ENCODE measurements at places on chromosomes 16 and 17.

GRCh38 chr17:7745748-7746470 is 28.4 kb downstream of the DNAH2 start:
- no peak for DNase-seq

DNA sequence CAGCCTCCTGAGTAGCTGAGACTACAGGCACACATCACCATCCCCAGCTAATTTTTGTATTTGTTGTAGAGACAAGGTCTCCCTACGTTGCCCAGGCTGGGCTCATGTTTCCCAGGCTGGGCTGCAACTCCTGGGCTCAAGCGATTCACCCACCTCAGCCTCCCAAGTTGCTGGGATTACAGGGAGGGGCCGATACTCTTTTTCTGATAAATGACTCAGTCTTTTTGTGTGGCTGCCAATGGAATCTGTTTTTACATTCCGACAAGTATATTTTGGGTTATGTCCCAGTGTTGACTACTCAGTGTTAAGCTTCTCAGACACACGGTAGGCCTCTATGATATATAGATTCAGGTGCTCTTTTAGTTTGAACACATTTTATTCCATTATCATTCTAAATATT is 58.1 kb downstream of the SLFN11 start:
- no peak for DNase-seq

GRCh38 chr17:61064087-61064951 is 335.3 kb upstream of the TBX2 start:
- DNase-seq, result no peak

DNA sequence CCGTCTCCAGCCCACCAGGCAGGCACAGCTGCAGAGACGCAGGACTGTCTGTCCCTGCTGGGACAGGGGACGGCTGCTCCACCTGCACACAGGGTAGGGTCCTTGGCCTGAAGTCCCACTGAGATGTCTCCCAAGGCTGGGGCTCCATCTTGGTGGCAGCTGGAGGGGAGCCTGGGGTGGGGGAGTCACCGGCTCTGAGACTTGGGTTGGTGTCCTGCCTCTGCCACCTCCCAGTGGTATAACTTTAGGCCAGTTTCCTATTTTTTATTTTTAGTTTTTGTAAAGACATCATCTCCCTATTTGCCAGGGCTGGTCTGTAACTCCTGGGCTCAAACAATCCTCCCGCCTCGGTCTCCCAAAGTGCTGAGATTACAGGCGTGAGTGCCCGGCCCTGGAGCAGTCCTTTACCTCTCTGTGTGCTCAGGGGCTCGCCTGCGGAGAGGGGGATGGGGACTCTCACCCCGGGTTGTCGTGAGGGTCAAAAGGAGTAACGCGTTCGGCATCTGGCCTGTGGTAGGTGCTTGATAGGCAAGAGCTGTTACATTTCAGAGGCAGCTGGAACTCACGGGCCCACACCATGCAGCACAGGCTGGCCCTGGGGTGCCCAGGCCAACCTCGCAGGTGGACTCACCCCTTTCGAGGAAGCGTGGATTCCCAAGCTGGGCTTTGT is 46.6 kb upstream of the DOC2B start:
- DNase-seq, result no peak

GRCh38 chr17:57880086-57880456 is 30.2 kb upstream of the MRPS23 start:
- no peak for DNase-seq

GRCh38 chr17:42744283-42744805 is 496 bp downstream of the EZH1 start:
- DNase-seq, result peak; percentile 89

GRCh38 chr16:81553814-81554675 is 109.4 kb downstream of the CMIP start:
- no peak for DNase-seq

DNA sequence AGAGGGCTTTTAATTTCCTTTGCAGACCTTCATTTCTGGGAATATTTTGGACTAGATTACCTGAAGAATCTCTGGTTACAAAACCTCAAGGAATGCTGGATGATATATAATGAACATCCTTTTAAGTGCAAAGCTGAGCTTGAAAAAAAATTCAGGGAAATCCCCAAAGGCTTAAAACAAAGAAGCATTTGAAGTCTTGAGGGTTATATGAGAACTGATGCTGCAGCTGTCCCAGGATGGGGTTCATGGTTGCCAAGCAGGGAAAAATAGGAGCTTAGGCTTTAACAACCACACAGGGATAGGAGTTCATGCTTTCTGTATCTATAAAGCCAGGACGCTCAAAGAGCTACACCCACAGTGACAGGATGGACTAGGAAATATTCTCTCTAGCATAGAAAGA is 150.4 kb upstream of the IRX5 start:
- DNase-seq, result no peak

DNA sequence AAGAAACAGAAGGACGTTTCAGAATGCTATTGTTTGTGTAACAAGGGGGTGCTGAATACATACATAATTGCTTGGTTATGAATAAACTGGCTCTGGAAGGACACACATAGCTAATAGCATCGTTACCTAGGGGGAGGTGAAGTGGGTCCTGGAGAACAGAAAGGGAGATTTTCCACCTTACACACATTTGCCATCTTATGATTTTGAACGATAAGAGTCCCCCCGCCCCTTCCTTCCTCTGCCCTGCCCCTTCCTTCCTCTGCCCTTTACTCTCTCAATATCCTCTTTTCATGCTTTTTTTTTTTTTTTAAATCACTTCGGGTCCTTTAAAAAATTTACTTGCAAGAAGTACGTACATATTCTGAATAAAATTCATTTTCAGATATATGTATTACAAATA is 902 bp upstream of the DHRS7B start:
- peak; percentile 11 for DNase-seq

- no peak for DNase-seq
Observed at GRCh38 chr16:67708368-67708771, 10.7 kb downstream of the GFOD2 start.

DNA sequence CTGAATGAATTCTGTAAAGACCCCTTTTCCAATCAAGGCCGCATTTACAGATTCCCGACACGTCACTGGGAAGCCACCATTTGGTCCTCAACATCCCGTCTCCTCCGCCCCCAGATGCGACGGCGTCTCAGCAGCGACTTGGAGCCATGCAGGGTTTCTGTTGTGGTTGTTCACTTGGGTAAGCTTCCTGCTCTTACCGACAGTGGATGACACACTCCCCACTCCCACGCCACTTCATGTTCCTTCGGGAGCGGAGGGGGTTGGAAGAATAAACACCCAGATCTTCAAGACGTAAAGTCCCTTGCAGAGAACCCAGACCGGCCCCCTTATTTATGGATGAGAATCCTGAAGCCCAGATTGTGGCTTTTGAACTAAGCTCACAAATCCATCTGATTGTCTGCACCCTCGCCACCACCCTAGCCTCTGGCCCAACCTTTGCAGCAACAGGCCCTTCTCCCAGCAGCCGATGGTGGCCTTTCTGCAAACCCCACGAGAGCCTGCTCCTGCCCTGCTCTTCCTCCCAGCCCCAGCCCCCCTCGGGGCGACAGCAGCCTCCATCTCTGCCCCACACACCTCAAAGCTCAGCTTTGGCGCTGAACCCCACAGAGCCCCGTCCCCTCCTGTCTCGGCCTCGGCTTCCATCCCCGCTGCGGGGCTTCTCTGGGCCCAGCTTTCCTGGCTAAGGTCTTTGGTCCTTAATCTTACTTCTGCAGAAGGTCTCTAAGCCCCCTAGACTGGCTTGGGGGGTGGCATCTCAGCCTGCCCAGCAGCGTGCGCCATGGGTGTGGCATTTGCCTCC is 19.0 kb upstream of the OSGIN1 start:
- DNase-seq, result no peak

DNA sequence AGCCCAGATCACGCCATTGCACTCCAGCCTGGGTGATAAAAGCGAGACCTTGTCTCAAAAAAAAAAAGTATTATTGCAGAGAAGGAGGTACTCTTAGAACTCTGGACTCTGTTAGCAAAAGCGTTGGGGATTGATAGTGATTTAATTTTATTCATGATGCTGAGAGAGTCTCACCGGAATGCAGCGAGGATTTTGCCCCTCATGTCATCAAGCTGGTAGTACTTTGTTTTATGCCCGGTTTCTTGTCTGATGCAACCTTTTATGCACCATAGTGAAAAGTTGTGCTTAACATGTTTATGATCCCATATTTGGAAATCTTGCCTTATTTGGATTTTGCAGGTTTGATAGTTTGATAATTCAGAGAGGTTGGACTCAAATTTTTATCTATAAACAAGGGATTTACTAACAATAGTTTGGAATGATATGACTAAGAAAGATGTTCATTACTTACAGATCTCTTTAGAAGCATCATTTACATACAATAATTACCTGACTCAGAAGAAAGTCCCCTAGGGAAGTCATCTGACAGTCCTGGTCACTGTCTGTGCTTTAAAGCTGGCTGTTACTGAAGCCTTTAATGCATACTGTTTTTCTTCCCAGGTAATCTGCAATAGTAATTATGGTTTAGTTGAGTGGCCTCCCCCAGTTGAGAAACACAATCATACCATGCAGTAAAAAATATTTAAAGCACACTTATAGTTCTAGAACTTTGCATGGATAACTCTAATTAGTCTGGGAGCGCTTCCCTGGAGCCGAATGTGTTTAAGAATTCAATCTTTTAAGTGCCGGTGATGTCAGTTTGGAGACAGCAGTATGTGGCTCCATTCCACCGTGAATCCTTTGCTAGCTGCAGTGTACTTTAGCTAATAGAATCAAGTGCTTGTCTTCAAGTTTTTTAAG is 120.9 kb downstream of the PRKCA start:
- no peak for DNase-seq

DNA sequence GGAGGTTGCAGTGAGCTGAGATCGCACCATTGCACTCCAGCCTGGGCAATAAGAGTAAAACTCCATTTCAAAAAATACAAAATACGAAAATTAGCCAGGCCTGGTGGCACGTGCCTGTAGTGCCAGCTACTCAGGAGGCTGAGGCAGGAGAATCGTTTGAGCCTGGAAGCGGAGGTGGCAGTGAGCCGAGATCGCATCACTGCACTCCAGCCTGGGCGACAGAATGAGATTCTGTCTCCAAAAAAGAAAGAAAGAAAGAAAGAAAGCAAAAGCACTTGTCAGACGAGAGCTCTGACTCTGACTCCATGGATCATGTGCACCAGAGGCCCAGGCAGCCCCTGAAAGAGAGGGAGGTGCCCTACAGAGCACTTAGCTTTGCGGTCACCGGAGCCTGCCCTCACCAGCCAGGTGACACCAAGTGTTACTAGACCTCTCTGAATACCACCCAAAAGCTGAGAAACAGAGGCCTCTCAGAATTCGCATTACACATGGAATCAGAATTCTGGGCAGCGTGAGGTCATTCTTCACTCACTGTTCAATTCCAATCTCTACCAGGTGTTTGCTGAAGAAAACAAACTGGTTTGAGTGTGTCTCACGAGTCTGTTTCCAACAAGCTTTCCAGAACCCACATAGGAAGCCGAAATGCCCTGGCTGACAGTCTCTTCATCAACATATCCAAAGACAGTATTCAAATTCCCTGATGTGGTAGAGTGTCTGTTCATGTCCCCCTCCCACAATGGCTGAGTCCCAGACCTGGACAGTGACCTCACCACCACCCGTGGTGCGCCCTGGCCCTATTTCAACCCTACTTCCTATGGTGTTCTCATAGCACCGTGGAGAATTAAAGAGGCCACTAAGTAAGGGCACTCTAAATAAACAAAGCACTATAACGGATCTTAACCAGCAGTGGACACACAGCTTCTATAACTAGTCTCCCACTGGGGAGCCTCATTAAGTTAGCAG is 1.5 kb downstream of the FLCN start:
- DNase-seq, result no peak

DNA sequence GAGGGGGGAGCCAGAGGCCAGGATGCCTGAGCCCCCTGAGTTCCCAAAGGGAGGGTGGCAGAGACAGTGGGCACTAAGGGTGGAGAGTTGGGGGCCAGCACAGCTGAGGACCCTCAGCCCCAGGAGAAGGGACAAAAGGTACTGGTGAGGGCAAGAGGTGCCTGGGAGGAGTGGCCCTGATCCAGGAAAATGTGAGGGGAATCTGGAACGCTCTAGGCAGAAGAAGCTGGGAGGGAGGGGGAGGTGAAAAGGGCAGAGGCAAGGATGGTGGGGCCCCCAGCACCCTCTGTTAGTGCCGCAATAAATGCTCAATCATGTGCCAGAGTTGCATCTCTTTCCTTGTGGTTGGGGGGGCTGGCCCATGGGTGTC is 1.1 kb downstream of the TCAP start:
- no peak for DNase-seq

DNA sequence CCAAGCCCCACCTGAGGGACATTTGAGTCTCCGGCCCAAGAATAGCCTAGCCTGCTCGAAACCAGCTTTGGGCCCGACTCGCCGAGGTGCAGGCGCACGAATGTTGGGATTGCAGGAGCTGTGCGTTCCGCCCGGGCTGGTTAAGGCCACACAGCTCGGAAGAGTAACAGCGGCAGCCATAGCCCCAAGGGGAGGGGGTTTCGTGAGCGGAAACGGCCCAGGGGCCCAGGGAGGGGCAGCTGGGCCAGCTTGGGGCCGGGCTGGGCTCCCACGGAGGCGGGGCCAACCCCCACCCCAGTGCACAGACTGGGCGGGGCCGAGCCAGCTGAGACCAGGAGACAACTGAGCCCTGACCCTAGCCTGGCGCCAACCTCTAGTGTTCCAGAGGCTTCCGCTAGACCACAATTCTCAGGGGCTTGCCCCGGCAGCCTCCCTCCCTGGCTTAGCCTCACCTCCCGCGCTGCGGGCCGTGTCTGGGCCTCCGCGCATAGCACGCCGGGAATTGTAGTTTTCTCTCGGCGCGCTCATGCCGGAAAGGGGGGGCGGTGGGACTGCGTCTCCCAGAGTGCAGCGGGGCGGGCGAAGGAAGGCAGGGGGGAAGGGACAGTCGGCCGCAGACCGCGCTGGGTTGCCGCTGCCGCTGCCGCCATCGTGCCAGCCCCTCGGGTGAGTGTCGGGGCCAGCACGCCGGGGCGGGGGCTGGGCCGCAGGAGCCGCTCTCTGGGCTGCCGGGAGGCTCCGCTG is at the start of gene NUTF2:
Gene NUTF2 (plus strand): TSS at position 614 of the 744 bp plus-strand sequence. CDS start 18,198 bp downstream, outside the sequence.
- peak; percentile 96 for DNase-seq

DNA sequence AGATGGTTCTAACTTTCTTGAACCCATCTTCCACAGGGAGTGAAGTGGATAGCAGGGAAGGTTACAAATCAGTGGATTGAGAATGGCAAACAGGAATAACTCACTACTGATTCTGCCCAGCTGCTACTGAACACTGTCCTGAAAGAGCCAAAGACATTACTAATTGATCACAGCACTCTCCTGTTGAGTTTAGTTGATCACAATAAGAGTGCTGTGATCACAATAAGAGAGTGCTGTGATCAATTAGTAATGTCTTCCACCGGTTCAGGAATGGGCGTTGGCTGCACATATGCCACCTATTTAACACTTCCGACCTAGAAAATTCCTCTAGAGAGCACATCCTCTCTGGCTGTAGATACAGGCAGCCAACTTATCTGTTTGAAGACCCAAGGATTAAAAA is 11.4 kb downstream of the CFAP97D1 start:
- no peak for DNase-seq

DNA sequence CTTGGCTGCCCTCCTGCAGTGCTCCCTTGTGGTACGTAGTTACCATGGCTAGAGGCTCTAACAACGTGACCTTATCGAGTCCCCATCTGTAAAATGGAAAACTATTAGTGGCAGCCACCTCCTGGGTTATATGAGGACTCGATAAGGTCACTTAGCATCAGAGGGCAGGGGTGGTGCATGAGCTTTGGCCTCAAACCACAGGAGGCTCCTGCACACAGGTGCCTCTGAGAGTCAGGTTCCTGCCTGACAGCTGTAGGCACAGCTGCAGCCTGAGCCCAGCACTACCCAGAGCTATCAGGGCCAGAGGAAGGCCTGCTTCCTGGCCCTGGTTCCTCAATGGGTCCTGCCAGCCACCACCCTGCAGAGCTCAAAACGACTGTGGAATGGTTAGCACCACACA is 57.2 kb upstream of the SEC14L1 start:
- no peak for DNase-seq
